ENCODE measurements at places on chromosomes 5 and 9.

DNA sequence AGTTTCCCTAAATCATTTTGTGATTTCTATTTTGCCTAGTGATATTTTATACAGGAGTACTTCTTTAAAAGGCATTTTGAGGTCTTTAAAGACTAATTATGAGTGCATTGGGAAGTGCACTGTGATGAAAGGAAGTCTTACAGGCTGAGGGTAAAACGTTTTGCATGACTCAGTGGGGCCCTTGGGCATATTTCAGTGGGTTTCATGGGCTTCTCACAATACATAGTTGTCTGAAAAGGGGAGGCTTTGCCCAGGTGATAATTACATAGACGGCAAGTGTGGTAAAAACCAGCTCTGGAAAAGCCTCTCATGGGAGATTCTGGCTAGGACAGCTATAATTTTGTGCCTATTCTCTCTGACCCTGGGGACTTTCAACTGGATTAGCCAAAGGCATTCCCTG, 387.2 kb downstream of the ARHGEF28 start:
- no peak for DNase-seq

GRCh38 chr9:33024126-33024965, 727 bp upstream of the DNAJA1 start:
- DNase-seq: no peak

- DNase-seq: no peak
Measured at GRCh38 chr5:39022151-39022550, 52.0 kb downstream of the RICTOR start.

- DNase-seq: no peak
Measured at GRCh38 chr5:50439221-50439620, 1.9 kb downstream of the EMB start.

- no peak for DNase-seq
Measured at GRCh38 chr9:130483371-130483971, 38.7 kb downstream of the ASS1 start.

DNA sequence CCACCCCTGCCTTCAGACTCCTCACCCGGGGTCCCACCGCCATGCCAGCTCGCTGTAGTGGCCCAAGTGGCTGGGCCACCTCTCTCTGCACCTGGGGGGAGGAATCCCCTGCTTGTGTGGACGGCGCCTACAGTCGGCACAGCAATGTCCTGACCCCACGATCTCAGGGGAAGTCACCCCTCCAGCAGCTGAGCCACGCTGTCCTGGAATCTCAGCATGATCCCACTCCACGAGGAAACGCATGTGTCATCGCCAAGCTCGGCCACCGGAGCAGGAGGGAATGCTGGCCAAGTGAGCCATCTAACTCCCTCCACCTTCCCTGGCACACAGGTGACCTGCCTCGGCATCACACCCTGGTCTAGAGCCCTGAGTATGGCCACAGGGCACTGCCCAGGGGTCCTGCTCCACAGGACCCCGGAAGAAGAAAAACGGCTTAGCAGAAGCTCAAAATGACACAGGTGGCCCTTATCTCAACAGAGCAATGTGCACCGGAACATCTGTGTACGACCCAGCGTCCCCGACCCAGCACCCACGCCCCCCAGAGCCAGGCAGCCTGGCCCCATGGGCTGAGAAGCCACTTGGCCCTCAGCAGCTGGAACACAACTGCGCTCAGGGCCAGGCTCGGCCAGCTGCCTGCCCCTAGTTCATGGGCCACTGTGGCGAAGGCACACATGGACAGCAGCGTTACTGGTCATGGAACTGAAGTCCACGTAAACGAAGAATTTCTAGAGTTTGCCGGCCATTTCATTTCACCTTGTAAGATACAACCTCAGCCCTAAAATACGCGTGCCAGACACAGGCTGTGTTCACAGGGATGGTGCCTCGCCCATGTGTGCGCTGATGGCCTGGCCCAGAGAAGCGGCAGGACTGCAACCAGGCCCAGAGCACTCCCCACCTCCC, 23.4 kb upstream of the CAMSAP1 start:
- no peak for DNase-seq

GRCh38 chr5:169732841-169733240, 95.8 kb downstream of the DOCK2 start:
- DNase-seq: no peak

GRCh38 chr5:50853151-50853550, 186.7 kb downstream of the PARP8 start:
- DNase-seq: no peak

DNA sequence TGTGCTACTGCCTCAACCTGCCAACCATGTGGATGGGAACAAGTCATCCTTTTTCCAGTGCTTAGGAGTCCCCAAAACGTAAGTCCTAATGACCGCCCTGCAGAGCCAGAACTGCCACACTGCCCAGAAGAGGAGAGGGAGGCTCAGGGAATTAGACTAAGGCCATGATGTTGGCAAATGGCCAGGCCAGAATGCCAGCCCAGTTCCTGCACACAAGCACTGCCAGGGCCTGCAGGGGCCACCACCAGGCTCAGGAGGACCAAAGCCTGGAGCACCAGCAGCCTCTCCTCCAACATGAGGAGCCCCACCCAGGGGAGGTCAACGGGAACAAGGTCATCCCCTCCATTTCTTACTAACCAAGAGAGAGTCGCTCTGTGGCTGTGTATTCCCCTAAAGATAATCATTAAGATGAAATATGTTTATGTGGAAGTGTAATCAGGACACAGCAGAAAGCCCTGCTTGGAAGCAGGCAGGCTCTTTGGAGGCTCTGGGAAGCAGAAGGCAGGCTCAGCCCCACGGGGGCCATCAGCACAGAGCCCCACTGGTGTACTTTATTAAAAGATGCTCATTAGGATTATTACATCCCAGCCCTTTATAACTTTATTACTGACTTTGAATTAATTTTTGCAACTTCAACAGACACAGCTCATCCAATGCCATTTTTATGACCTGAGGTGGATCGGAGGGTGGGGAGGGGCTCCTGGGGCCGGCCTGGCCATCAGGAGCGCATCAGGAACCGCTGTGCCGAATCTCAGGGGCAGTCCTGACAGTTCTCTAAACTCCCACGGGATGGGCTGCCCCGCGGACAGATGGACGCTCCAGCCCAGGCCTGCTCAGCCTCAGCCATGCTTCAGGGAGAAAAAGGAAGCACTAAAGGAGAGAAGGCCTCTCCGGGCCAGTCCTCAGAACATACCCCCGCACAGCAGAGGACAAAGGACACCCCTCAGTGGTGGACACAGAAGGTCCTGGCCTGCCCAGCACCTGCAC, 127.0 kb downstream of the ADAMTS2 start:
- DNase-seq: no peak

- no peak for DNase-seq
Measured at GRCh38 chr9:33133186-33133585, 34.0 kb downstream of the B4GALT1 start.

GRCh38 chr5:12870872-12871539, 966.8 kb upstream of the CTNND2 start:
- no peak for DNase-seq

DNA sequence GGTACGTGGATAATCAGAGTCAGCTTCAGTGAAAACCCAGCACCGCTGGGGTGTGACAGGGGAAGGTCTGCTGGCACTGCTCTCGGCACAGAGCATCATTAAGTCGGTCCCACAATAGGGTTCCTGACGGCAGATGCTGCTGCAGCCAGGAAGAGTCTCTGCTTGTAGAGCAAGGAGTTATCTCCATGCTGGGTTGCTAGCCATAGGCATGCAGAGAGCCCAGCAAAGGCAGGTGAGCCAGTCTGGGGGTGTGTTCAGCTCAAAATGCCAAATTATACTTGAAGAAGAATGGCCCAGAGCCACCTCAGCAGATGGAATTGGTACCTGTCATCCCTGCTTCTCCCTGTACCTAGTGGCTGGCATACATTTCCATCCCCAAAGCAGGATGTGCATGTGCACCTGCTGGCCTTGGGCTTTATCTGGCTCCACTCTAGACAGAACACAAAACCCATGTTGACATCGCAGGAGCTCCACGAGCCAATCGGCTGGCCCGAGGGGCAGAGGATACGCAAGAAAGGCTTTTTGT, 100.8 kb downstream of the WDR41 start:
- DNase-seq: no peak

GRCh38 chr5:132321109-132321721, 27.0 kb downstream of the SLC22A4 start:
- DNase-seq: no peak

DNA sequence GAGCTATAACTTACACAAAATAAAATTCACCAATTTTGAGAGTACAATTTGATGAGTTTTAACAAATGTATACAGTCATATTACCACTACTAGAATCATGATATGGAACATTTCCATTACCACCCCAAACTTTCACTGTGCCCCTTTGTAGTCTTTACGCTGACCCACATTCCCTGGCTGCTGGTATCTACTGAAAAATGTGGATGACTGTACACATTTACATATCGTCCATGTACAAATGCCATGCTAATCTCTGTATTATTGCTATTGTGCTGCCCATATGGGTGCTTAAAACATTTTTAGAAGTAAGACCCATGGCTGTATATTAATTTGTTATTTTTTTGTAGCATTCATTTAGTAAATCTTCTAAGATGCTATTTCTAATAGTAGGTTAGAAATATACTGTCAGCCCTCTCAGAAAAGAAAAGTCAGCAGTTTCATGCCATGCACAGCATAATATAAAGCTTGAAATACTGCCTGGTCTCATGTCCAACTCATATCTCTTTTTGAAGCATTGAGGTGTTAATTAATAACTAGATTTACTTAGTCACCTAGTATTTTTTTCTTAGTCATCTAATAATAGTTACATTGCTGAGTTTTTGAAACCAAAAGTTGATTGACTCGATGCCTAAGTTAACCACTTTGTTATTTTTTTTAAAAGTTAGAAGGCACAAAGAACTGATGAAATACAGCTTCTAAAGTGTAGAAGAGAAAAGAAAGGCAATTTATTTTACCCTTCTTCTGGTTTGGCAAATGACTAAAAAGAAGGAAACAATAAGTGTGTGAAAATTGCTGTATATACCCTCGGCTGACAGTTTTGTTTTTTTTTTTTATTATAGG, 188.3 kb upstream of the MEF2C start:
- no peak for DNase-seq

- DNase-seq: no peak
Measured at GRCh38 chr5:165624166-165624946, 2118.9 kb downstream of the MAT2B start.

DNA sequence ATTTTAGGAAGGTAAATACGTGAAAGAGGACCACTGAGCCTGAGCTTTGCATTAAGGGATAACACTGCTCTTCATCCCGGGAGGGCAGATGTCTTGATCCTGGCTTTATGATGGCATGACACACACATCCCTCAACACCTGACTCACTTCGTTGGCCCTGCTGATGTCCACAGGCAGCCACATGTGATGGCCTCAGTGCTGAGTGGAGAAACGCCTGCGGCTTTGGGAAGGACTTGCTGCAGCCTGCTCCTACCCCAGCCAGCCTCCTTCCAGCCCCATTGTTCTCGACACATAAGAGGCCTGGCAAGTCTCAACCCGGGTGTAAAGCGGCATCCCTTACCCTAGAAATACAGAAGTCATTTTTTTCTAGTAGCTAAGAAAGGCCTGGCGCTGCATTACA, 169.0 kb downstream of the SYK start:
- no peak for DNase-seq

DNA sequence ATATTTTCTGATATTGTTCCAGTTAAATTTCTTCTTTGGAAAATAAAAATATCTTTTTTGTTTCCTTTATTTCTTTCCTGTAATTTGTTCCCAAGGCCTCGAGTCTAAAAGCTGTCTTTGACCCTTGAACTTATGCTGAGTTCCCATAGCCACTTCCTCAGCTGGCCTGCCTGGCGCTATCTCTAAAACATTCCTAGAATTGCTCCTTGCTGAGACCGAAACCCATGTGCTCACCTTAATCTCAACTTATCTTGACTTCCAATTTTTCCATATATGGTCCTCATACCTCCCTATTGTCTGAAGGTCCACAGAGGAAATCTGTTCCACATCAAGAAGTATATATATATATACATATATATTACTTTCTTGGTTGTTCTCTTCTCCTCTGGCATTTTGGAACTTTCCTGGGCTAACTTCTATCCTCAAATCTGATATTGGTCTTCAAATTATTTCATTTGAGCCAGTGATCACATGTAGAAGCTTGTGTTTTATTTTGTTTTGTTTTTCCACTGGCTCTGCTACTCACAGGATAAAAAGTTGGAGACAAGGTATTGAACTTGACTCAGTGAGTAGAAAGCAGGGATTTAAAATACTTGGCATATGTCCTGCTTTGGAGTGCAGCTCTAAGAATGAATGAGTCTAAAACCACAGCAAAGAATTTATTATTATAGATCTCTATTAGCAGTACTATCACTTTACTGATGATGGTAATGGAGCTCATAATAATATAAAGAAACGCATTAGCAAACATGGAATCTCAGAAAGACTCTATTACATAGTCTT, 45.2 kb downstream of the ENC1 start:
- DNase-seq: no peak

DNA sequence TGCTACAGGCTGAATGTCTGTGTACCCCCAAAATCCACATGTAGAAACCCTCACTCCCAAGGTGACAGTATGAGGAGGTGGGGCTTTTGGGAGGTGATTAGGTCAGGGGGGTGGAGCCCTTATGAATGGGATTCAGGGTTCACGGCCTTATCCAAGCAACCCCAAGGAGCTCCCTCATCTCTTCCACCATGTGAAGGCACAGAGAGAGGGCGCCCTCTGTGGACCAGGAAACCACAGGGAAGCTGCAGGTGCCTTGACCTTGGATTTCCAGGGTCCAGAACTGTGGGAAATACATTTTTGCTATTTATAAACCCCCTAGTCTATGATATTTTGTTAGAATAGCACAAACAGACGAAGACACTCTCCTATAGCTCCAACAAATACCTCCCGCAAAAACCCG, 53.6 kb upstream of the IRX2 start:
- DNase-seq: no peak

GRCh38 chr5:123093111-123093600, 4.1 kb downstream of the PRDM6 start:
- DNase-seq: no peak

GRCh38 chr5:172447646-172448365, 6.5 kb downstream of the SH3PXD2B start:
- DNase-seq: no peak

GRCh38 chr5:106376522-106376921, 1294.2 kb downstream of the EFNA5 start:
- no peak for DNase-seq

- DNase-seq: no peak
Measured at GRCh38 chr5:10376544-10376943, 23.0 kb downstream of the MARCHF6 start.

GRCh38 chr5:83246071-83246470, 168.7 kb downstream of the XRCC4 start:
- DNase-seq: no peak

All from NCI-H1048 (cell line).